Activated naive CD4-positive, alpha-beta T cell (primary cell): ENCODE measurements at places on chromosomes 5 and 9.

GRCh38 chr9:129557192-129558036 is 63.5 kb downstream of the C9orf50 start:
- DNase-seq, result no peak

DNA sequence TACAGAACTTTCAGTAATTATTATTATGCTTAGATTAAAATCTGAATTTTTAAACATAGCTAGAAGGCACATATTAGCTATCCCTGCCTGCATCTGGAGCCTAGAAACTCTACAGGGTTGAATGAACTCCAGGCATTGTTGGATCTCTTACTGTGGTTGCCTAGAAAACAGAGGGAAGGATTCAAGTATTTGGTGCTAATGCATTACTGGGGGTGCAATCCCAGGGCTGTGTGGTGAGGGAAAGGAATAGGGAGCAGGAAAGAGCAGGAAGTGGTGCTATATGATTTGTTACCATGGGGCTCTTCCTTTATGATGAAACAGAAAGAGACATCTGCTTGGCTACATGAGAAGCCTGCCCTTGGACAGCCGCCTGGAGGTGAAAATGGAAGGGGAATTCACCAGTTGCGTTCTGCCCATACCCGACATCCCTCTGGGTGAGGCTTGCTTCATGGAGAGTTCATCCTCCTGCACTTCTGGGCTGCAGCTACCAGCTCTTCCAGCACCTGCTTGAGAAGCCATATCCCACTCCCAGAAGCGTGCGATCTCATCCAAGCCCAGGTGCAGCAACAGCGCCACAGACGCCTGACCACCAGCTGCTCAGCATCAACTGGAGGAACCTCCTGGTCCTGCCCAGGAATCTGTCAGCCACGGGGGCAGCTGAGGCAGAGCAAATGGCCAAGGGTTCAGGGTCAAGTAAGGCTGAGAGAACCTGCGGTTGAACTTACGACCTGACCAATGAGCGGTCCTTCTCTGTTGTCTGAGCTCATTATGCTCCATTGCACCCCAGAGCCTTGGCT is 362.8 kb downstream of the SEMA5A start:
- DNase-seq, result no peak

- DNase-seq, result no peak
These were observed 26.0 kb downstream of the ERP44 start for GRCh38 chr9:100072805-100073204.

DNA sequence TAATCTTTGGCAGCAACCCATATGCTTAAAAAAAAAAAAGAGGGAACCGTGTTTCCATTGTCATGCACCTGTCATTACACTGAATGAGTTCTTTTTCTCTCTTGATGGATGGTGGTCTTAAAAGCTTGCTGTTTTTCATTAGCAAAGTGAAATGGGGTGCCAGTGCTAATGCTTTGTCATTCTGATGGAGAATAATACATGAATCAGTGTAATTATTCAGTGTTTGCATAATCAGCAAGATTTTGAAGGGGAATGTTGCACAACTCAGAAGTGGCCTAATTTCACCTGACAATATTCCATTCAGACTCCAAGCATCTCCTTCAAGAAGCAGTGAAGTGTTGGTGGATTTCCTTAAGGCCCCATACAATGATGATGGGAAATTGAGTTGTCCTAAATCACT is 38.1 kb downstream of the MAP1B start:
- DNase-seq, result no peak

DNA sequence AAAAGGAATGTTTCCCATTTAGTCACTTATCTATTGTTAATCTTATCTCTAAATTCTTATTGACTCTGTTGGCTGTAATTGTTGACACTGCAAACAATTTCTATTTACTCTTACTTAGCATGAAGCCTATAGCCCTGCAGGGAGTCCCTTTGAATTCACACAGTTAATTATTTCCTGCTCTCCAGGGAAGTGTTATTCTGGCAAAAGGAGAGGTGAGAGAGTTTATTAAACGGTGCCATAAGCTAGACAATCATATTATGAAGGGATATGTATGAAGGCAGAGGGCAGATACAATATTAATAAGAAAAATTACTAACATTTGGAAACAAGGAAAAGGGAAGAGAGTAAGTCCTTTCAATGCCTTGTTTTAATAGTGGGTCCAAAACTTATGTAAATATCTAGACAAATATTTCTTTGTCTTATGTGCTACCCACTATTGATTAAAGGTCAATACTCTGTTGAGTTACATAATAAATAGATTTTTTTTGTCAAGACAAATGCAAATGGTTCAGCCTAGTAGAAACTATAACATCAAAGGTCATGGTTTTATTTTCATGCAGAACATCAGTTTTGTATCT is 107.1 kb downstream of the CDH18 start:
- DNase-seq, result no peak

DNA sequence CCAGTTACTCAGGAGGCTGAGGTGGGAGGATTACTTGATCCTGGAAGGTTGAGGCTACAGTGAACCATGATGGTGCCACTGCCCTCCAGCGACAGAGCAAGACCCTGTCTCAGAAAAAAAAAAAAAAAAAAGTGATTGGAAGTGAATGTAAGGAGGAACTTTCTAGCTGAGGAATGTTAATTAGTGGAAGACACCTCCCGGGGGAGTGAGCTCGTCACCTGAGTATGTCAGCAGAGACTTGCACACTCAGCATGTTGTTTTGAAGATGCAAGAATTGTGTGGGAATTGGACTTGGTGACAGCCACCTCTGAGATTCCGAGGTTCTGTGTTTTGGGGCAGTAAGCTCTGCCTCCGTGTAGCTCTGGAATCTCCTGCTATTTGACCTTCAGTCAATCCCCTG is 3.6 kb downstream of the SYNPO start:
- no peak for DNase-seq

DNA sequence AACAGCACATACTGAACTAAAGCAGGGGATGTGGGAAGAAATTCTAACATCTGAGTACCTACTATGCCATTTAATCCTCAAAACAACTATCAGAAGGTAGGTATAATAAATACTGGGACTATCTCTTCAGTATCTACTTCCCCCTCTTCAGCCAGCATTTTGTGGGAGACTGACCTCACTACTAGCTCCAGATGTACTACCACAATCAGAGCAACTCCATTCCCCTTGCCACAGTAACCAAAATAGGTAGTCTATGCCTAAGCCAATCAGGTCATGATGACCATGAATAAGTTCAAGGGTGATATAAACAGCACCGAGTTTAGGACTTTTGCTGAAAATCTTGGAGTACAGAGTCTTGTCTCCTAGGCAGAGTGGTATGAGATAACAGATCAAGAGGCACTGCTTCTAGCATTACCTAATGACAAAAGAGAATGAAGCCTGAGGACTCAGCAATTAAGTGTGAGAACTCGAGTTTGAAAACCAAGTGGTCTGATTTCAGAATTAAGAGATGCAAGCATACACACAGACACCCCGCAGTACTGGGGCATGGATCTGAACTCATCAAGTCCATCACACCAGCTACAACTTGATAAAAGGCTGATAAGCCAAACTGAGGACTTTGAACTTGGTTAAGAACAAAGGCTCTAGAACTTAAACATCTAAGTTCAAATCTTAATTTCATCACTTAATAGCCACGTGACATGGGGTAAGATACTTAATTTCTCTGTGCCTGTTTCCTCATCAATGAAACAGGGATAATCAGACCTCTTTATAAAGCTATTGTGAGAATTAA is 9.7 kb downstream of the FNIP1 start:
- DNase-seq, result no peak

GRCh38 chr9:22356985-22357384 is 89.6 kb upstream of the DMRTA1 start:
- no peak for DNase-seq

DNA sequence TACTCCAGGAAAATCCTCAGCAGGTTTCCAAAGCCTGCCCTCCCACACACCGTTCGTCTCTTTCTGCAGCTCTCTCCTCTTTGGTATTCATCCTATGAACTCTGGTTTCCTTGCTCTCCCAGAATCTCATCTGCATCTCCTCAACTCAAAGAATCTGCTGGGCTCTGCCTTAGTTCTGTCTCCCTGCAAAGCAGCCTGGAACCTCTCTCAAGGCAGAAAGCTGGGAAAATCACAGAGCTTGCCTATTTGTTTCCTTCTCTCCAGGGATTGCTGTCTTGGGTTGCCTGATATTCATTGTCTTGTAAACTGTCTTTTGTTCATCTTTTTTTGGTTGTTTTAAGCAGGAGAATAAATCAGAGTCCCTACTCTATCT is 5.3 kb upstream of the ERAP2 start:
- no peak for DNase-seq

GRCh38 chr5:128673411-128673957 is 135.4 kb upstream of the FBN2 start:
- DNase-seq, result no peak

- no peak for DNase-seq
These were observed 978 bp upstream of the BRD3OS start for GRCh38 chr9:134024214-134024792.

DNA sequence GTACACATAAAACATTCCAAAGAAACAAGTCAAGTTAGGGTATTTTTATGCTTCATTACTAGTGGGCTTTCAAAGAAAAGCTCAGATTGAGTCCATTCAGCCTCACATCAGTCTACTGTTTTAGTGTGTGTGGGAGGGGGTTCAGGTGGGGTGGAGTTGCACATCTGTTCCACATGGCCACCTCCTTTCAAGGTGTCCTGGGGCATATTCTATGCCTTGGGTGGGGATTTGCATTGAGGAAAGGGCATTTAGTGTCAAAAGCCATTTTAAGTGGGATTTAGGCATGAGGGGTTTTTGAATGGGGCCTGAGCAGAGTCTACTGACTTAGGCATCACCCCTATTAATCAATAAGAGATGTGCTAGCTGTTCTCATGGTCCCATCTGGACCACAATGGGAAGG is 983.1 kb downstream of the TLE4 start:
- DNase-seq, result no peak

DNA sequence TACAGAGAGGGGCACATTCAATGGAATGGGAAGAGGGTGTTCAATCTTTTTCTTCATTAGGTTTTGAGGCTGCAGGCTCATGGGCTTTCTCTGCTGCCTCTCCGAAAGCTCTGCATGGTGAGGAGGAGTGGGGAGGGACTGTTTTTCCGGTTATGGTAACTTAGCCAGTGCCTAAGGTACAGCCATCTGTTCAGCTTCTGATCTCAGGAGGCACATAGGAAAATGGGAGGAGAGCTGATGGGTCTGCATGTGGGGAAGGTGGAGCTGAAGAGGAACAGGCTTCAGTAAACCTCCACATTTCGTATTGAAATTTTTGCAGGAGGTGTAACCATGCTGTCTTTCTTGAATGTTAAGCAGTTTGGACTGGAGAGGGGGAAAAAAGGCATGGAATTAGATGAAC is 1020.4 kb upstream of the WWC1 start:
- DNase-seq, result no peak

GRCh38 chr5:129966071-129966470 is 61.8 kb downstream of the CHSY3 start:
- no peak for DNase-seq

GRCh38 chr9:73081979-73082657 is 69.5 kb upstream of the ANXA1 start:
- DNase-seq, result no peak

GRCh38 chr5:154324033-154324432 is 121.8 kb upstream of the SAP30L start:
- no peak for DNase-seq

- DNase-seq, result no peak
These were observed 11.8 kb upstream of the FCN1 start for GRCh38 chr9:134929193-134930158.

DNA sequence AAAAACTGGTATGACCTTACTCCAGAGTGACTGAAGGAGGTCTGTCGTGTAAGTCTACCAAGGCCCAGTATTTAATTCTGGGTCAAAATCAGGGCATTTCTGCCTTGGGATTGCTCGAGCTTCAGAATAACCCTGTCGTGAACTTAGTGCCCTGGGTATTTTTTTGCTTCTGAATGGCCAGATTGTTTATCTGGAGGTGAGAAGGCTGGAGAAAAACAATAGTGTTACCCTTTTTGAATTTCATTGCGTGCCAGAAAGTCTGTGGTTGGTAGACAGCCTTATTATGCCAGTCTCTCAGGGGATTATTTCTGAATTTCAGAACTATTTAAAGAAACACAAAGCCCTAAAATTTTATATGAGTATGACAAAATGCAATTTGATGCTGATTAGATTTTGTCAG is 323.4 kb downstream of the CSNK1G3 start:
- DNase-seq, result no peak

DNA sequence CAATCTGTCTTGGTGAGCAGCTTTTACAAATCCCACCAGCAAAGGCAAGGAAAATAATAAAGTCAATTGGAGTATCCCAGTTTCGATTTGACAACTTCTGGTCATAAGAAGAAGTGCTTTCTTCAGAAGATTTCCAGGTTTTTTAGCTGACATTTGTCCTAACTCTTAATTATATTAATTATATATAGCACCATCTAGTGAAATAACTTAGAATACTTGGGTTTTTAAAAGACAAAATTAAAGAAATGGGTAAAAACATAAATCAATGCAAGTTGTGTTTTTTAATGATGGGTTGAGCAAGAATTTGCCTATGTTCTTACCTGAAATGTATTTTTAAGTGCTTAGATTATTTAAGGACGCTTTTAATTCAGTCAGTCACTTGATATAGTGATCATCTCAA is 421.8 kb downstream of the ACTL7B start:
- no peak for DNase-seq

- DNase-seq, result no peak
These were observed 45.7 kb downstream of the PLAC8L1 start for GRCh38 chr5:146059460-146060220.

DNA sequence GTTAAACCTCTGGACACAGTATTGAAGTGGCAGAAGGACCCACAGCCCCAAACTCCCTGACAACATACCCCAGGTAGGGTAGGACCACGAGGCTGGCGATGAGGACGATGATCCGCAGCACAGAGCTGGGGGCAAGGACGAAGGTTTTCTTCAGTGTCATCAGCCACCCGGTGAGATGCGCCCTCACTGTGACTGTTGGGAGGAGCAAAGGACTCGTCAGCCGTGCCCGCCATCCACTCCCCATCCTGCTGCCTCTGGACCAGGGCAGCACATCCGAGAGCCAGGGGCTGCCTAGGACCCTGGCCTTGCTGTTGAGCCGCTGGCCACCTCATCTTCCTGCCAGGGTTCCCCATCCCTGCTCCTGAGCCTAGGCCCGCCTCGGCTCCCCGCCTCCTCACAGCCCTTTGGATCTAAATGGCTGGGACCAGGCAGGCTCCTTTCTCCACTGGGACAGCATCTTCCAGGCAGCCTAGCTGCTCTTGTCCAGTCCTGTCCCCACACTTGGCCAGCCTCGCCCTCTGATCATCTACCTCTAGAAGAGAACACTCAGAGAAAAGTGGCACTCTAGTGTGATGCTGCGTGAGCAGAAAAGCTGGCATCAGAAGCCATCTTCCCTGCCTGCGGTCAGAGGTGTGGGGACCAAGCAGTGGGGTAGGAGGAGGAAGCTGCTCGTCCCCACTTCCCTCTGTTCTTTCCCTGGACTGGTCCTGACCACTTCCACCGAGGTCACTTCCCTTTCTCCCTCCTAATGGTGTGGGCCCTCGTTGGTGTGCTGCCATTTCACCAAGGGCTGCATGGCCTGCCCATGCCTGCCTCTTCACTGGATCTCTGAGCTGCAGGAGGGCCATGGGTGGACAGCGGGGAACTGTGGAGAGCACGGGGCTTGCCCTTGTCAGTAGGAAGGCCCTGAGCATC is 49.2 kb downstream of the OTULIN start:
- no peak for DNase-seq

- DNase-seq, result no peak
These were observed 53.7 kb downstream of the SYK start for GRCh38 chr9:90855208-90855902.

- no peak for DNase-seq
These were observed 97.1 kb upstream of the IRX2 start for GRCh38 chr5:2848619-2849018.
